ENCODE measurements at places on chromosomes 7 and 10.

DNA sequence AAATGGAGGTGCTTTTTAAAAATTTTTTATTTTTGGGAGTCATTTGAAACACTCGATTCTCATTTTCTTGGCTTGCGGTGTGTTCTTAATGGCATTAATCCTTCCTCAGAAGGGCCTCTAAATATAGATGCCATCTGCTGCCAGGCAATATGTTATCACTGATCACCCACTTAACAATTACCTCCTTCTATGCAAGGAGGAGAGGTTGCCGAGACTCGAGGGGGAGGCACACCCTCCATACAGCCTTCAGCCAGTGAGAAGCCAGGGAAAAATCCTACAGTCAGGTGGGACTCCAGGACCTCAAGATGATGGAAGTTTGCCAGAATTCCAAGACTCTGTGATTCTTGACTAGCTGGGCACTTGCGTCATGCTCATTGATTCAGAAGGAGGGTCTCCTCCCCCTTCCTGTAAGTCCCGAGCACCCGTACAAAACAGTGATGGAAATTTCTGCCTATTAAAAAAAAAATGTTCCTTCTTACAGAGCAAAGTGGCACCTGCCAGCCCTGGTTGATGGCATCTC, 574.5 kb downstream of the TYW1 start:
- DNase-seq, result no peak

- DNase-seq, result no peak
Observed at GRCh38 chr10:78685466-78686103, 383.2 kb upstream of the ZMIZ1 start.

DNA sequence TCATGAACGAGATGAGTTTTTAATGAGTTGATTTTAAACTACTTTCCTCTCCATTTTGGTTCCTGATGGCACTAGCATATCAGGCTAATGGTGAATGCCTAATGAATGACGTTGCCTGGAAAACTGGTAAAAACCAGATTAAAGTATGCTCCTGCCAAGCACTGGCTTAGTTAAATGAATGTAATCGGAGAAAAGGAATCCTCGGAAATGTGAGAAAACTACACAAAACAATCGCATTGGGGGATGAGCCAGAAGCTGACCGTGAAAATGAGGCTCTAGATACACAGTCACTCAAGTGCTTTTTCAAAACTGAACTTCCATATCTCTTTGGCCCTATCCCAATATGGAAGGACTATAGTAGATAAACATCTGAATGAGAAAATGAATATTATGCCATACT, 153.8 kb upstream of the COL1A2 start:
- DNase-seq, result no peak

GRCh38 chr10:74827694-74828093, 1.3 kb downstream of the KAT6B start:
- DNase-seq, result no peak

GRCh38 chr7:73822319-73823173, 8.2 kb upstream of the CLDN4 start:
- DNase-seq, result no peak

- DNase-seq, result no peak
Observed at GRCh38 chr10:78980815-78981214, 88.0 kb upstream of the ZMIZ1 start.

DNA sequence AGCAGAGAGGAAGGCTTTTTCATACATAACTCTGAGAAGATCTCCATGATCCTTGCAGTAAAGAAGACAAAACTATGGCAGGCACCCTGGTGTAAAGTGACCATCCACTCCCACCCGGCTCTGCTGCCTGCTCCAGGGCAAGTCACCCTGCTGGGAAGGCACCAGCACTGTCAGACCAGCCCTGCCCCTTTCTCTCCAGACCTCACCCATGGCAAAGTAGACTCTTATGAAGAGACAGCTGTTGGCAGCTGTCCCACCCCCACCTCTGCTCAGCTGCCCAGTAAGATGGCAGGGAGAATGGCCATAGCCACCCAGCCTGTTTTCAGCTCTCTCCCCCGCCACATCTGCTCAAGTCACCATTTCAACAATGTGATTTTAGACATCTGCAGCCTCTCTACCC, 8.6 kb upstream of the ZMIZ2 start:
- DNase-seq, result no peak

DNA sequence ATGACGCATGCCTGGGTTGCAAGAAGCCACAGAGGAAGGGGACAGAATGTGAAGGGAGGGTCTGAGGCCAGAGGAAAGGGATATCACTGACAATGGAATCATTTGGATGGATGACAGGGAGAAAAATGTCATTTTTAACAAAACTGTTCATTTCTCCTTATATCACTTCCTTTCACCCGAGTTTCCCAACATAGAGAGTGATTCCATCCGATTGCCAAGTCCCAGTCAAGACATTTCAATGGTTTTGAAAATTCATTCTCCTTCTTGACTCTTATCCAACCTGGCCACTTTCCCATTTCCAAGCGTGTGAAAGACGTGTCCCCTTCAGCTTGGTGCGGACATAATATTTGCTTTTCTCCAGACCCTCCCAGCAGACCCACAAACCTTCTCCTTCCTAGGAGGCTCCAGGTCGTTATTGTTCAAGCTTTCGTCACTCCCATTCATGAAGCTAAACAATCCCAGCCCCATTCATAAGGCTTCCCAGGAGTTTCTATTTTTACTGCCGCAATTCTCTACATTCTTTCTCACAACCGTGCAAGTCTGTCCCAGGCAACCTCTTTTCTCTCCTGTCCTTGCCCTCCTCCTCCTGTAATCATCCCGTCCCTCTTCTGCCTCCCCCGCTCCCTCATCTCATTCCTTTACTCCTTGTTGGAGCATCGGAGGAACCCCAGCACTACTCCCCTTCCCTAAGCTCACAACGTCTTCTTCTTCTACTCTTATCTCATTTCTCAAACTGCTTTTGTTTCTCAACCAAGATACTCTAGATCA, 301.3 kb upstream of the KLF6 start:
- DNase-seq, result no peak

DNA sequence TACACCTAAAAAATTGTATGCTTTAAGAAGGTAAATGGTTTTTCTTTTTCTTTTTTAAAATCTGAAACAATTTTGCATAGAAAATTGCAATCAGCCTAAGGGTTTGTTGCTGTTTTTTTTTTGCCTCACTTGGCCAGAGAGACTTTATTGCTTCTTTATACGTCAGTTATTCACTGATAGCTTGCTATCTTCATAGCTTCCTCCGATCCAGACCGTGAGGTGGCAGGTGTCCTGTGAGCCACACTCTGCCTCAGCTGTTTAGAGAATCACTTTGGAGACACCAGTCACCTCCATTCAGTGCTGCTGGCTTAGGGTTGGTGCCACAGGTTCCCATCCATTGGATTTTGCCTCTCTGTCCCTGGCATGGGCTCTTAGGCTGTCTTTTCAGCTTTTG, 68.0 kb downstream of the HHEX start:
- no peak for DNase-seq

GRCh38 chr10:85655411-85655810, 711.2 kb downstream of the GRID1 start:
- no peak for DNase-seq

GRCh38 chr10:67657775-67658174, 38.2 kb downstream of the CTNNA3 start:
- no peak for DNase-seq

DNA sequence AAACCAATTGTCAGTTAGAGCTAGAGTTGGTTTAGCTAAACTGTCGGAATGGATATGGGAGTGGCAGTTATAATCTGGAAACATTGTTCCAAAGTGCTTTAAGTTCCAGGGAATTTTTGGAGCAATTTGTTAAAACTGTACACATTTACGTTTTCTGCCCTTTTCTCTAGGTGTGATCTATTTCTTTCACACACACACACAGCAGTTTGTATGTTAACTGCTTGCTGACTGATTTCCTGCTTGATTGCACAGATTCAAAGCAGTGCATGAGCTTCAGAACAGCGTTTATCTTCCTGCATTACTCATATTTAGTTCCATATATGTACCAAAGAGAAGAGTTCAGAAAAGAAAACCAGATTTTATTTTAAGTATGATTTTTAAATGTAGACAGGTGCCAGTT, 57.9 kb downstream of the MGMT start:
- no peak for DNase-seq

- no peak for DNase-seq
Observed at GRCh38 chr7:88317422-88317821, 10.7 kb upstream of the STEAP4 start.

DNA sequence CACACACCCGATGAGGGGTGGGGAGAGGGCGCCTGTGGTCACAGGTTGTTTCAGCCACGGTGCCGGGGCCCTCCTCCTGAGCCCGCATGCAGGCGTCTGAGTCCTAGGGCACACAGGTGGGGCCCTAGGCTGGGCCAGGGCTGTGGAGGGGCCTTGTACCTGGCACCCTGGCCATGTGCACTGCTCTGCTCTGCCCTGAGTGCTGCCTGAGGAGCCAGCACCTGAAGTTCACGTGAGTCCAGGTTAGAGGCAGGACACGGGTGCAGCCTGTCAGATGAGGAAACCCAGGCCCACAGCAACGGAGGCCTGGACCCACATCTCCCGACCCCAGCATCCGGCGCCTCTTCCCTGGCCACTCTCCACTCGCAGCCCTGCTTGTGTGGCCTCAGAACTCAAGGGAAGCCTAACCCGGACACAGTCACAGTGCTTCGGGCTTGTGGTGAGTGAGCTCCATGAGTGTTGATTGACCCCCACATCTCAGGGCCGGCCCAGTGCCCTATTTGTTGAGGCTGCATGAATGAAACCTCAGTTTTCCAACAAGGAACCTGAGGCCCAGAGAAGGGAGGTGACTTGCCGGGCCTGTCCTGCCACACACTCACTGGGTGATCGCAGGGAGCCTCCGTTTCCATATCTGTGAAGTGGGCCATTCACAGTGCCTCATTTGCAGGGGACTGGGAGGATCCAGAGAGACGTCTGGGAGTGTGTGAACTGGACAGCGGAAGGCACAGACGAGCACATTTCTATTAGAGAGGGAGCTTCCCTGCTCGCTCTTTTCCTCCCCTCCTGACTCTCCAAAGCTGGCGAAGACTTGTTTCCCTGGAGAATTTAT, 39.6 kb downstream of the PPIF start:
- no peak for DNase-seq

DNA sequence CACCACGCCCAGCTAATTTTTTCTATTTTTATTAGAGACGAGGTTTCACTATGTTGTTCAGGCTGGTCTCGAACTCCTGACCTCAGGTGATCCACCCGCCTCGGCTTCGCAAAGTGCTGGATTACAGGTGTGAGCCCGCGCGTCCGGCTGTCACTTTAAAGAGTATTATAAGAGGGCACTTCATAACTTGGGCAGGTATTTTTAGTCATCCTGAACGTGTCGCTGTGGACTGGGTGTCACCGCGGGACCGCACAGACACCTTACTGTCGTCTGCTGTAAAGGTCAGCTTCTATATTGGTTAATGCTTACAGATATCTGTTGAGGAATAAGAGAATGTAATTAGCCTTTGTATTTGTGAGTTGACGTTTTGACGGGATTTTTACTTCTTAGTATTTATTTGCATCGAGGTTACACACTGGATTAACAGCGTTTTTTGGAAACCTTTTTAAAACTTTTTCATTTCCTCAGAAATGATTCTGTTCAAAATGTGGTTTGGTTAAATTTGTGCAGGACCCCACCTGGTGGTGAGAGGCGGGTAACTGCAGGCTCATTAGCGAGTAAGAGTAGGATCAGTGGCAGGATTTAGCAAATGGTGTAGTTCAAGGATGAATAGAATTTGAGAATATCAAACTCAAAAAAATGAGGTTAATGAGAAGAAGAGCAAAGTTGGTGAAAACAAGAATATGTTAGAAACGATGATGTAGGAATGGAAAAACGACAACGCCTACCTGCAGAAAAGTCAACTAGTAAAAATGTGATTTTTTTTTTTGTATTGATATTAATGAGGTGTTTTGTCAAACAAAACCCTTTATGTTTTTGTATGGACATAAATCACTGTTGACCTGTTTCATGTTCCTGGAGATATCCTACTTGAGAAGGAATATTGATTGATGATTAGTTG, 3.2 kb downstream of the DNAJB6 start:
- DNase-seq, result peak; percentile 52

DNA sequence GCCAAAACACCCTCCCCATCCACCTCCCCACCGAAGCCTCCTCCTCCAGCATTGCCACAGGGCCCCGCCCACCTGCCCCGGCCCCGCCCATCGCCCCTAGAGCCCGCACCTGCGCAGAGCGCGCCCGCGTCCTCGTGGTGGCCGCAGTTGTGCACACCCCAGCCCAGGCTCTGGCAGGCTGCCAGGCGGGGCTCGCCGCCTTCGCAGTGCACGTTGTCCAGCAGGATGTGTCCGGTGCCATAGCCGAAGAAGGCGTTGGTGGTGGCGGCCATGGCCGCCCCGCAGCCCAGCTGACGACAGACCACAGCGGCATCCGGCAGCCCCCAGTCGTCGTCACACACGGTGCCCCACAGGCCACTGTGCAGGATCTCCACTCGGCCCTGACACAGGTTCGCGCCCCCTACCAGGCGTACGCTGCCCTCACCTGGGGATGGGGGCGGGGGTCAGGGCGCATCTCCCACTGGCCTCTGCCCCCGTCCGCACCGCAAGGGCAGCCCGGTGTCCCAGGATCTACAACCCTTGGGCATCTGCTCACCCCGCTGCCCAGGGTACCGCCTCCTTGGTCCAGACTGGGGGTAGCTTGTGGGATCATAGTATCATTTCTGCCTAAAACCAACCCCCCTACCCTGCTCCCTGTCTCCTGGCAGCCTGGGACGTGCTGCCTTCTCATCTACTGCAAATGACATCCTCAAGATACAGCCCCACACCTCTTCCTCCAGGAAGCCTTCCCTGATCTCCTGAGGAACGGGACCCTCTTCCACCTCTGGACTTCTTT, 11.9 kb downstream of the SSC4D start:
- peak; percentile 74 for DNase-seq

DNA sequence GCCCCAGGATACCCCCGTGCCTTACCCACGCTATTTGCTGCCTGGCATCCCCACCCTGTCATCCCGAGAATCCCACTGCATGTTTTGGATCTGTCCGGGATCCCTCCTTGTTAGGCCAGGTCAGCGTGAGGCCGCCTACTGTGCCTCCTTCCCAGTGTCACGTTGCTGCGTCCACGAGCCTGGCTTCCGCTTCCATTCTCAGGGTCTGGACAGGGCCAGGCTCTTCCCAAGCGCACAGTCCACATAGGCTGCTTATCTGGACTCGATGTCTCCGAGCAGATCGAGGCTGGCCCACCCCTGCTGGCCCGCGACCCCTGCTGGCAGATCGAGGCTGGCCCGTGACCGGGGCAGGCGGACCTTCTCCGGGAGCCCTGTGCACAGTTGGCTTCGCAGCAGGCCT, 27.1 kb downstream of the FOXK1 start:
- DNase-seq, result no peak

GRCh38 chr10:61655335-61655851, 7.3 kb upstream of the CABCOCO1 start:
- no peak for DNase-seq

- DNase-seq, result peak; percentile 13
Observed at GRCh38 chr7:131501422-131501821, 55.0 kb downstream of the PODXL start.

- no peak for DNase-seq
Observed at GRCh38 chr7:155306673-155307470, 9.2 kb downstream of the INSIG1 start.

Data from activated effector memory CD4-positive, alpha-beta T cell treated with Interleukin-2 at 50 U/mL for 16 hours (primary cell).